ENCODE measurements at places on chromosomes 3 and 15. TPM values are rescaled to one million over a fixed set of nuclear protein-coding genes. Genes with fewer than 3 reads are reported as not detected.

DNA sequence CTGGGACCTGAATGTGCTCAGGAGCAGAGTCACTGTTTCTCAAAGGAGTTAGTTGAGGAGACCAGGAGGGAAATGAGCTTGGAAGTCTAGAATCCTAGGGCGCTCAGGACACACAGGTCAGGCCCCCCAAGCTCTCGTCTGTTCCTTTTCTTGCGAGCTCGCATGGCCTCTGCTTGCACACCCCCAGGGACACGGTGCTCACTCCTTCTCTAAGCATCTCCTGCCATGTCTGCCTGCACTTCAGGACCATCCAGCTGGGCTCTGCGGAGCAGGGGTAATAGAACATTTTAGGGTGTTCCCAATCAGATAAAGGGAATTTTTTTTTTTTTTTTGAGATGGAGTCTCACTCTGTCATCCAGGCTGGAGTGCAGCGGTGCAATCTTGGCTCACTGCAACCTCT, 213.2 kb downstream of the XXYLT1 start:
- H3K27ac ChIP-seq = no peak overlapping the region
- H3K4me3 ChIP-seq = no peak overlapping the region
- no peaks in the 10 kb centered on the region for H3K27me3 ChIP-seq
- H3K36me3 ChIP-seq = no peaks in the 10 kb centered on the region
- DNase-seq = no peak

DNA sequence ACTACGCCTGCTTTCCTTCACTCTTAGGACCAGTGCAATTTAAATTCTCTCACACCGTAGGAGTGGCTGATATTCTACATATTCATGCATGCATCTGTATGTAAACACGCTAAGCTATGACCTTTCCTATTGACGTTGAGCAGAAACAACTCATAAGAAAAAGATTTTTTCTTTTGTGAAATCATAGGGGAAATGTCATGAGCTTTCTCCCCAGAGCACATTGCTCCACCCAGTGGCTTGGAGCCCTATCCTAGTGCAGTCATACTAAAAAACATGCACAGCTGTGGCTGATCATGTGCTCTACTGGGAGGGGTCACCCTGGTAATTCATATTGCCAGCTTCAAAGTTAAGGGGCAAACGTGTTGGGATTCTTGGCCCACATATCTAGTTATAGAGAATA, 1.8 kb upstream of the MESD start:
- no peak for DNase-seq
- no peaks in the 10 kb centered on the region for H3K36me3 ChIP-seq
- H3K27me3 ChIP-seq = no peaks in the 10 kb centered on the region
- no peak overlapping the region for H3K4me3 ChIP-seq
- H3K27ac ChIP-seq = no peak overlapping the region

GRCh38 chr15:60536951-60537350, 58.0 kb upstream of the ICE2 start:
- H3K4me1 ChIP-seq = no peaks in the 10 kb centered on the region
- no peak for DNase-seq
- no peak overlapping the region for H3K27ac ChIP-seq
- no peak overlapping the region for H3K4me3 ChIP-seq
- no peaks in the 10 kb centered on the region for H3K27me3 ChIP-seq

GRCh38 chr15:101675796-101676582, 23.8 kb upstream of the TM2D3 start:
- no peak overlapping the region for H3K4me3 ChIP-seq
- H3K36me3 ChIP-seq = no peaks in the 10 kb centered on the region
- no peaks in the 10 kb centered on the region for H3K27me3 ChIP-seq
- DNase-seq = no peak

GRCh38 chr3:162213956-162214355, 717.3 kb downstream of the OTOL1 start:
- no peaks in the 10 kb centered on the region for H3K36me3 ChIP-seq
- no peak for DNase-seq
- no peaks in the 10 kb centered on the region for H3K4me1 ChIP-seq

DNA sequence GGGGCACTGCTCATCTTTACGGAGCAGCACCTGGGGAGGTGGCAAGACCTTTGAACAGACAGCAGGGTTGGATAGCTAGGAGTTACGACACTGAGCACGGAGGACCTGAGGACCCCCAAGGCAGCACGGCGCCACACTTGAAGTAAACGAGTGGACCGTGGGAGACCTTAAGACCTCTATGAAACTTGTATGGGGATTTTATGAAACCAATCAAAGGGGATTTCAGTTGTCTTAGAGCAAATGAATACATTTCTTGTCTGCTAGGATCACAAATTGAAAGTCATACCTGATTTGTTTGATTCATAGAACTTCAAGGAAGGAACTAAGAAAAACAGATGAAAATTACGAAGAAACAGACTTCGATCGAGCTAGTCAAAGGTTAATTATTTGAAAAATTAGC, 281.2 kb downstream of the MECOM start:
- H3K36me3 ChIP-seq = no peaks in the 10 kb centered on the region
- H3K27ac ChIP-seq = no peak overlapping the region
- no peak overlapping the region for H3K4me3 ChIP-seq
- peaks cover 3% of the 10 kb centered on the region for H3K4me1 ChIP-seq
- no peak for DNase-seq
- no peaks in the 10 kb centered on the region for H3K27me3 ChIP-seq

DNA sequence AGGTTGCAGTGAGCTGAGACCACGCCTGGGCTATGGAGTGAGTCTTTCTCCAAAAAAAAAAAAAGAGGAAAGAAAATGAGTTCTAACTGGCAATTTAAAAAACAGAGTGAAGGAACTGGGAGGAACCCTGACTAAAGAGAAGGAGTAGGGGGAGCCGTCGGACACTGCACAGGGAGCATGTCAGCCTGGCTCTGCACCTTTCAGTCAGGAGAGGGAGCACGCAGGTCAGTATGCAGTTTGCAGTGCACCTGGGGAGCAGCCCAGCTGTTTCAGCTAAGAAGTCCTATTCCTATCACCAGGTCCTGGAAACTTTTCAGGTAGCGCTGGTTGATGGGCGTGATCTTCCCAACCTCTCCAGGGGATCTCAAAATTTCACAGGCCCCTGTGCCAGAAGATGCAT, 14.9 kb upstream of the ZXDC start:
- peak; percentile 54 for DNase-seq
- no peaks in the 10 kb centered on the region for H3K36me3 ChIP-seq
- H3K4me3 ChIP-seq = no peak overlapping the region
- H3K27me3 ChIP-seq = no peaks in the 10 kb centered on the region

DNA sequence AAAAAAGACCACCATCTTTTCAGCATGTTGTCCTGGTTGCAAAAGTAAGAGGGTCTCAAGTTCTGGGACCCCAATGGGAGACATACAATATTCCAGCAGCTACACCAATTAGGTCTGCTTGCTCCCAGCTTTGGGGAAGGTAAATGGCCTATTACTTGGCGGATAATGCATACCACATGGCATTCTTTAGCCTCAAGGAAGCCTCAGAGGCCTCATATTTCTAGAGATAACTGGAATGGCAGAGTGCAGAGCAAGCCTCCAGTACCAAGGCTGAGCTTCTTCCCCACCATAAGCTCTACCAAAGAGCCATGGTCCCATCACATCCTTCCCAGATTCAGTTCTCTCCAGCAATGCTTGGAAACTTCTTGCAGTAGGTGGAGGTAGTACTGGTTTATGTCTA, 493.8 kb downstream of the SHQ1 start:
- H3K36me3 ChIP-seq = no peaks in the 10 kb centered on the region
- DNase-seq = no peak
- no peak overlapping the region for H3K27ac ChIP-seq
- peaks cover 11% of the 10 kb centered on the region for H3K4me1 ChIP-seq

GRCh38 chr3:37054370-37054769, 61.1 kb downstream of the MLH1 start:
- no peaks in the 10 kb centered on the region for H3K27me3 ChIP-seq
- no peak overlapping the region for H3K4me3 ChIP-seq
- H3K27ac ChIP-seq = no peak overlapping the region
- H3K4me1 ChIP-seq = no peaks in the 10 kb centered on the region

- no peak overlapping the region for H3K27ac ChIP-seq
- peaks cover 33% of the 10 kb centered on the region for H3K4me1 ChIP-seq
- DNase-seq = no peak
- no peak overlapping the region for H3K4me3 ChIP-seq
Measured at GRCh38 chr3:102181175-102181920, 253.5 kb upstream of the ZPLD1 start.

- H3K36me3 ChIP-seq = no peaks in the 10 kb centered on the region
- DNase-seq = peak; percentile 29
- H3K4me1 ChIP-seq = no peaks in the 10 kb centered on the region
- H3K27me3 ChIP-seq = no peaks in the 10 kb centered on the region
- no peak overlapping the region for H3K27ac ChIP-seq
- no peak overlapping the region for H3K4me3 ChIP-seq
Measured at GRCh38 chr15:88243895-88244787, 12.4 kb downstream of the NTRK3 start.

DNA sequence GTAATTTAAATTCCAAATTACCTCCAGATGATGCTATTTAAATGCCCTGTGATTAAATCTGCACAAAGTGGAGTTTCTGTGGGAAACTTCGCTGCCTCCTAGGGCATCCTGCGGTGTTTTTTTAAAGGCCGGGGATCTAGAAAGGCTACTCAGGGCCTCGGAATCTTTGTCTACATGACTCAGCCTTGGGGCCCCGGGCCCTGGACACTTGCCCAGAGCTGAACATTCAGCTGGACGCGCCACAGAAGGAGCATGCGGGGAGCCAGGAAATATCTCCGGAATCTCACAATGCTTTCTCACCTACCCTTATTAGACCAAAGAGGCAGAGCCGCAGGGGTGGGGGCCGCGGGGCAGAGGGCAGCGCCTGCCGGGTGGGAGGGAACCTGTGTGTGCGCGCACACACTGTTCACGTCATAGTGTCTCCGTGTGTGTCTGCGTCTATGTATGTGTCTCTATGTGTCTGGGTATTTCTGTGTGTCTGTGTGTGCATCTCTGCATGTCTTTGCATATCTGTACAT, 145.5 kb upstream of the TPM1 start:
- no peaks in the 10 kb centered on the region for H3K36me3 ChIP-seq
- H3K4me1 ChIP-seq = peaks cover 48% of the 10 kb centered on the region
- H3K27me3 ChIP-seq = no peaks in the 10 kb centered on the region
- 0 out of 2 replicates have a peak overlapping the region, but pooled peaks have one; percentile 1 for H3K4me3 ChIP-seq
- DNase-seq = peak; percentile 81
- H3K27ac ChIP-seq = peak overlapping the region; percentile 53

DNA sequence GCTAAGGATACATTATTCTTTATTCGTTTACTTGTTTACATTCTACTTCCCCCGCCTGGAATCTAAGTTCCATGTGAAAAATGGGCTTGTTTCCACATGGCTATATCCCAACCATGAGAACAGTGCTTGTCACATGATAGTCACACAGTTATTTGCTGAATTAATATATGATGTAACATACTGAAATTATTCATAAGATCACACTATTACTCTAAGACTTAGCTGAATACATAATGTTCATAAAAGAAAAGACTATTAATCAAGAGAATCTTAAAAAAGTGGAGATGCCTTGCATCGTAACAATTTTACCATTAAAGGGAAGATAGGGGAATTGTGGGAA, 6.5 kb downstream of the PBRM1 start:
- DNase-seq = no peak
- H3K4me3 ChIP-seq = no peak overlapping the region
- H3K27ac ChIP-seq = no peak overlapping the region
- 0 out of 2 replicates have a peak, but pooled peaks cover 1% of the 10 kb centered on the region for H3K36me3 ChIP-seq

- no peak overlapping the region for H3K4me3 ChIP-seq
- no peaks in the 10 kb centered on the region for H3K4me1 ChIP-seq
- no peaks in the 10 kb centered on the region for H3K36me3 ChIP-seq
Measured at GRCh38 chr3:180828001-180828720, 84.3 kb upstream of the FXR1 start.

DNA sequence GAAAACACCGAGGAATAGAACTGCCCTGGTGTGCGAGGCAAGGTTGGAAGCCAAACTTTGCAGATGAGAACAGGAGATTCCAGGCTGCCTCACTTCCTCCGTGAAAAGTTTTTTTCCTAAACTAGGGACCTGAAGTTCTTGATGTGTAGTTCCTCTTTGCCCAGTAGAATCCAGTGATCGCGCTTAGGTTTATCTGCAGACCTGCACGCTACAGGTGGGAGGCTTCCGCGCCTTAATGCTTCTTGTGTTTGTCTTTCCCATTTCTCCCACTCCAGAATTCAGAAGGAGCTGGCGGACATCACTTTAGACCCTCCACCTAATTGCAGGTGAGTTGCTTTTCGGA, 5.4 kb downstream of the UBE2E1 start:
- H3K27me3 ChIP-seq = no peaks in the 10 kb centered on the region
- peaks cover 22% of the 10 kb centered on the region for H3K4me1 ChIP-seq
- DNase-seq = peak; percentile 39
- H3K4me3 ChIP-seq = peak overlapping the region; percentile 70

DNA sequence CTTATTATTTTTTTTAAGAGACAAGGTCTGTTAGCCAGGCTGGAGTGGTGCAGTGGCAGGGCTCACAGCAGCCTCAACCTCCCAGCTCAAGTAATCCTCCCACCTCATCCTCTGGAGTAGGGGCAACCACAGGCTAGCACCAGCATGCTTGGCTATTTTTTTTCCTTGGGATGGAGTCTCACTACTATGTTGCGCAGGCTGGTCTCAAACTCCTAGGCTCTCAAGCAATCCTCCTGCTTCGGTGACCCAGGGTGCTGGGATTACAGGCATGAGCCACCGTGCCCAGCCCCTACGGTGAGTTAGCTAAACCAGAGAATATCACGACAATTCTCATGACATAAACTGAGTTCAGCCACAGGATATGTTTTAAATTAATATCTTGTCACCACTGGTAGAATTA, 2.0 kb downstream of the DCUN1D1 start:
- H3K4me3 ChIP-seq = no peak overlapping the region
- no peaks in the 10 kb centered on the region for H3K36me3 ChIP-seq
- DNase-seq = no peak
- H3K4me1 ChIP-seq = peaks cover 9% of the 10 kb centered on the region

GRCh38 chr15:81311752-81312464, 12.0 kb downstream of the STARD5 start:
- no peaks in the 10 kb centered on the region for H3K36me3 ChIP-seq
- no peaks in the 10 kb centered on the region for H3K27me3 ChIP-seq
- no peak for DNase-seq
- no peak overlapping the region for H3K27ac ChIP-seq

GRCh38 chr3:167732313-167733065, 2.2 kb downstream of the PDCD10 start:
- no peak for DNase-seq
- no peaks in the 10 kb centered on the region for H3K36me3 ChIP-seq
- no peak overlapping the region for H3K4me3 ChIP-seq
- peaks cover 12% of the 10 kb centered on the region for H3K4me1 ChIP-seq

GRCh38 chr3:29503958-29504357, 223.1 kb downstream of the RBMS3 start:
- no peaks in the 10 kb centered on the region for H3K36me3 ChIP-seq
- H3K4me3 ChIP-seq = no peak overlapping the region
- DNase-seq = no peak
- H3K27me3 ChIP-seq = no peaks in the 10 kb centered on the region
- peak overlapping the region; percentile 74 for H3K27ac ChIP-seq

The STRA6 gene
- 2.1 TPM for total RNA-seq

The KCNMB2 gene
- total RNA-seq = not detected

The SLC35G2 gene
- total RNA-seq = 4.2 TPM

The C3orf33 gene
- total RNA-seq = 4.2 TPM

The CATSPER2 gene
- total RNA-seq = 1.4 TPM

The EXD1 gene
- total RNA-seq = not detected

The CCR9 gene
- total RNA-seq = not detected

The CLDND1 gene
- total RNA-seq = 56.0 TPM

The RPP25 gene
- total RNA-seq = 35.3 TPM

The WWTR1 gene
- 16.2 TPM for total RNA-seq

The VEPH1 gene
- total RNA-seq = 11.0 TPM

The HGD gene
- total RNA-seq = 102 TPM

The SLC28A2 gene
- total RNA-seq = 0.11 TPM

The TBC1D2B gene
- total RNA-seq = 18.3 TPM

Measured in Caco-2 (cell line).